ENCODE measurements at places on chromosomes 1 and 21.

- no peak for DNase-seq
Observed at GRCh38 chr1:47508702-47509431, 71.0 kb downstream of the FOXD2 start.

- peak; percentile 24 for DNase-seq
Observed at GRCh38 chr1:176609556-176610408, 146.8 kb downstream of the PAPPA2 start.

GRCh38 chr21:42679319-42680057 lies 26.1 kb downstream of the PDE9A start:
- no peak for DNase-seq

- DNase-seq = no peak
Observed at GRCh38 chr1:27601771-27602461, 2.0 kb downstream of the AHDC1 start.

- DNase-seq = peak; percentile 49
Observed at GRCh38 chr1:172351346-172351745, 69.1 kb upstream of the C1orf105 start.

- no peak for DNase-seq
Observed at GRCh38 chr1:221689138-221689537, 52.8 kb downstream of the DUSP10 start.

GRCh38 chr1:178277793-178278530 lies 184.1 kb downstream of the RASAL2 start:
- DNase-seq = no peak

DNA sequence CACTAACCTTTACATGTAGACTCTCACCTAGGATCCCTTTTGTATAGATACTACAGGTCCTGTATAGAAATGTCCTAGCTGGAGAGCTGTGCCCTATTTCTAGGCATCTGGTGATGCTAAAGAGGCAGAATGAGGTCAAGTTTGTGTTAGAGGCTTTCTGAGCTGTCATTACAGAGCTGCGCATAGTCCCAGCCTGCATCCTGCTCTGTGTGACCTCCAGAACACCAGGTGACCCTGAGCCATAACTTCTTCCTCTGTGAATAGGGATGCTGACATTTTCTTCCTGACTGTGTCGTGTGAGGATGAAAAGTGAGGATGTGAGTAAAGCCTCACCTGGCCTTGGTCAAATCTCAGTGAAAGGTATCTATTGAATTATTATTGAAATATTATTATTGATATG lies 66.3 kb downstream of the GLUL start:
- no peak for DNase-seq

DNA sequence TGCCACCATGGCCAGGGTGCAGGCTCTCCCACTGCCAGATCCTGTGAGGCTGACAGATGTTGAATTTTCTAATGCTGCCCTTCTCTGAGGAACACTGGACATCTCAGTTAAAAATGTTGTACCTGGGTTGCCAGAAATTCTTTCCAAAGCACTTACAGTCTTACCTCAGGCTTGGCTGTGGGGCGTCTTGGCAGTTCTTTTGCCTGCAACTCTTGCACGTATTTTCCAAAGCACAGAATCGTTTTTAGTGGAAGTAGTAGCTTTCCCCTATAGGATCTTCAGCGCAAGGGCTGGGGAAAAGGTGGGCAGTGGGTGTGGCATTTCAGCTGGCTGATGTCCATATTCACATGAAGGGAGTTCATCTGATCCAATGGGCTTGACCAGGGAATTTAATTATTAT lies 53.9 kb downstream of the EDN2 start:
- no peak for DNase-seq

GRCh38 chr1:246800756-246801155 lies 76.5 kb downstream of the SCCPDH start:
- DNase-seq = no peak

GRCh38 chr1:8283058-8283884 lies 34.6 kb upstream of the SLC45A1 start:
- DNase-seq = no peak

- DNase-seq = no peak
Observed at GRCh38 chr1:212381397-212382035, 33.2 kb downstream of the PACC1 start.

DNA sequence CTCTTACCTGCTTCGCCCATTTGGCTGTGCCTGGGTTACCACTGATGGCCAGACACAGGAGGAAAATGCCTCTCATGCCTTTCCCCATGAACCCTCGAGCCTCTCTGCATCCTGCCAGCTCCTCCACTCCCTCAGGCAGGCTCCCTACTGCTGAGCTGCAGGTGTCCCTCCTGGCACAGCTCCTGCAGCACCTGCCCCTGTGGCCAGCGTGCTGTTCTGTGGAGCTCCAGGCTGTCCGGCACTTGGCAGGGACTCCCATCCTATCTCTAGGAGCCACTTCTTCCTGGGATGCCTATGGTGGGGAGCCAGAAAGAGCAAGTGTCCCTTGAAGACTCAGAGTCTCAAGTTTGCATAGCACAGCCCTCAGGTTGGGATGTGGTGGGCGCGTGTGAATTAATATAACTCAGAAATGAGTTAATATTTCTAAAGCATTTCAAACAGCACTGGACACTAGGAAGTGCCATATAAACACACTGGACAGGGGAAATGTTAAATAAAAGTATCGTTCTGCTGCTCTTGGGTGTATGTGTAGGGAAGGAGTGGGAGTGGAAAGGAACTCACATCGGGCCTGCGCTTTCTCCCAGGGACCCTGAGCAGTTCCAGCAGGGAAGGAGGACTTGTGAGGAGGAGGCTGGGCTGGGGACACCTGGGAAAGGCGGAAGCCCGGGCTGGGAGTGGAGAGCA lies 2.7 kb downstream of the LRRC71 start:
- no peak for DNase-seq

DNA sequence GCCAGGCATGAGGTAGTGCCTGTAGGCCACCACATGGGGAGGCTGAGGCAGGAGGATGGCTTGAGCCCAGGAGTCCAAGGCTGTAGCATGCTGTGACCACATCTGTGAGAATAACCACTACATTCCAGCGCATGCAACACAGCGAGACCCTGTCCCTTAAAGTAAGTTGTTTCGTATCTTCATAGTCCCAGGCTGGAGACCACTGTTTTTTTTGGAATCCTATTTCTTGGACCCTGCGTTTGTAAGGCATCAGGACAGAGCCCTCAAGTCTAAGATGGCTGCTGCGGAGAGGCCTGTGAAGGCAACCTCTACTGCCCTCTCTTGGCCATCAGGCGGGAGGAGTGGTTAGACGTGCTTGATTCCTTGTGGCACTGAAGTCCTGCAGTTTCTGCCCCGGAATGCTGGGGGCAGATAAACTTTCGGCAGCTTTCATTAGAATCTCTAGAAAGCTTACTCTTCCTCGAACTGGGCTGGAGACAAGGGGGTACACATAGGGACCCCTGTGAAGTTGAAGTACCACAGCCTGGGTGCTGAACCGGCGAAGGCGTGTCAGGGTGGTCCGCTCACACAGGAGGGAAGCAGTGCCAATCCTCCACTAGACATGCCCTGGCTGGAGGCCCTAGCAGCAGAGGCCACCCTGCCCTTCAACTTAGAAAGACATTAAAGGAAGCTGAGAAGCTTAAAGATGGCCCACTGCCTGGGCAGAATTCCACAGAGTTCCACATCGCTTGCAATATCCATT lies 36.6 kb downstream of the RABIF start:
- DNase-seq = no peak

DNA sequence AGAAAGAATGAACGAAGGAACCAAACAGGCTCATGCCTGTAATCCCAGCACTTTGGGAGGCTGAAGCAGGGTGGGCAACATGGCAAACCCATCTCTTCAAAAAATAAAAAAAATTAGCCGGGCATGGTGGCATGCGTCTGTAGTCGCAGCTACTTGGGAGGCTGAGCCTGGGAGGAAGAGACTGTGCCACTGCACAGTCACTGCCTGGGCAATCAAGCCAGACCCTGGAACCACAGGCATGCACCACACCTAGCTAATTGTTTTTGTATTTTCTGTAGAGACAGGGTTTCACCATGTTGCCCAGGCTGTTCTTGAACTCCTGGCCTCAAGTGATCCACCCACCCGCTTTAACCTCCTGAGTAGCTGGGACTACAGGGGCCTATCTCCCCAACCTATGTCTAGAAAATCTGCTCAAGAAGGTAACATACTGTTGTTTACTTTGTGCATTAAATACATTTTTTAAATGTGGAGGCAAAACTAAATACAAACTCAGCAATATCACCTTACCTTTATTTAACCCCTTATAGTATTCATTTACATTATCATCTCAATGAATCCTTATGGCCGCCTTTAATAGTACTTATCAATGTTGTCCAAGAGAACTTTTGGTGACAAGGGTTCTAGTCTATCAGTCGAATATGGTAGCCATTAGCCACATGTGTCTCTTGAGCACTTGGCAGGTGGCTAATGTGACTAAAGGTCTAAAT lies 2.7 kb downstream of the KHDC4 start:
- no peak for DNase-seq

GRCh38 chr1:155078469-155079209 lies at the start of gene EFNA3:
Gene EFNA3 (plus strand): TSS chr1:155078837. CDS start chr1:155078942, 105 bp downstream.
- no peak for DNase-seq

DNA sequence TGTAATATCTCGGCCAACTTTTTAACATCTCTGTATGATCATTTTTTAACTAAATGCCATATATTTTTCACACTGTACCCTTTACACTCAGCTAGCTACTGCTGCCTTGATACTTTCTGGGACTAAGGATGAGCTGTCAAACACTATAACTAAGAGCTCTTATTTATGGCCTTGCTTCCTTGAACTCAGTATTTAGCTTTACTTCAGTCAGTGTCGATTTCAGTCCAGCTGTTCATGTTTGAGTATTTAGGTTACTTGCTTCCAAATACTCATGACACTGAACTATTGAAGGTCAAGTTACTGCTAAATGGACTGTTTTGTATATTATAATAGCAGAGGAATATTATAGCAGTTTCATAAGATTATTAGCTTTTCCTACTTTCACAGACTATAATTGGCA lies 25.9 kb upstream of the USP25 start:
- no peak for DNase-seq

DNA sequence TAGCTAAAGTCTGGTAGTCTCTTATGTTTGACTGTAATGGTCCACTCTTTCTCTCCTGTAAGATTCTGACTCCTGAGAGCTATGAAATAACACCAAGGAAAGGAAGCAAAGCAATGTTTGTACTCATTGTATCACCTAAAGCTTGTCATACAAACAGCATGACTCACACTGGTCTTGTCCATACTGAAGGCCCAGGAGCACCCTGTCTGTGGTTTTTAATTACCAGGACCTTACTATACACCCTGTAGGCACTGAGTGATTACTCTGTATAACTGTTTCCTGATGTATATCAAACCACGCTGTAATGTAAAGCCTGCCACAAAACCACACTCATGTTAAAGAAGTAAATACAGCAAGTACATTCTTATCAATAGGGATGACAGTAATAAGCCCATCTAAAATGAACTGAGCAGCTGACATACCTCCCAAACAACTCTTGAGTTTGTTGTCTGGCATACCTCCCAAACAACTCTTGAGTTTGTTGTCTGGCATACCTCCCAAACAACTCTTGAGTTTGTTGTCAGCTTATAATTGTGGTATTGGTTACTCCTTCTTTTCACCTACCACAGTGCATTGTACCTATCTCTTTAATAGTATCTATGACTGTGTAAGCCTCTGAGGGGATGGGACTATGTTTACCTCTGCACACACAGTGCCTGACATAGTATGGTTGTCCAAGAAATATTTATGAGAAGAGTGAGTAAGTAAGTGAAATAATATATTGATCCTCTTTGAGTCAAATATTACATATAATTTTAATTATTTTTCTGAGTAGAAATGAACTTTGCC lies 11.6 kb upstream of the TNFSF18 start:
- DNase-seq = peak; percentile 71

DNA sequence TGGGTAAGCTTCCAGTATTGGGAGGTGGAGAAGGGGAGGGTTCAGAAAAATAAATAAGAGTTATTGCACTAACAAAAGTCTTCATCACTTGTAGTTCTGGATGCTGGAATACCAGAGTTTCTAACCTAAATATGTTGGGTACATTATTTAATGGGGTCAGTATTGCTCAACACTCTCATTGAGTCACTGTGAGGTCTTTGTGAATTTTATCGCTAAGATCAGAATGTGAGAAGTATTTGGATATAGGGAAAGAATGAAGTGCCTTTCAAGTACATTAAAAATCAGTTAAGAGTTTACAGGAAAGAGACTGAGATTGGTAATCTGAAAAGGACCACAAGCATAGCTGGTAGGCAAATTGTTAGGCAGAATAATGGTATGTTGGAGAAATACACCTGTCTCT lies 8.8 kb downstream of the SNRPE start:
- DNase-seq = peak; percentile 14

DNA sequence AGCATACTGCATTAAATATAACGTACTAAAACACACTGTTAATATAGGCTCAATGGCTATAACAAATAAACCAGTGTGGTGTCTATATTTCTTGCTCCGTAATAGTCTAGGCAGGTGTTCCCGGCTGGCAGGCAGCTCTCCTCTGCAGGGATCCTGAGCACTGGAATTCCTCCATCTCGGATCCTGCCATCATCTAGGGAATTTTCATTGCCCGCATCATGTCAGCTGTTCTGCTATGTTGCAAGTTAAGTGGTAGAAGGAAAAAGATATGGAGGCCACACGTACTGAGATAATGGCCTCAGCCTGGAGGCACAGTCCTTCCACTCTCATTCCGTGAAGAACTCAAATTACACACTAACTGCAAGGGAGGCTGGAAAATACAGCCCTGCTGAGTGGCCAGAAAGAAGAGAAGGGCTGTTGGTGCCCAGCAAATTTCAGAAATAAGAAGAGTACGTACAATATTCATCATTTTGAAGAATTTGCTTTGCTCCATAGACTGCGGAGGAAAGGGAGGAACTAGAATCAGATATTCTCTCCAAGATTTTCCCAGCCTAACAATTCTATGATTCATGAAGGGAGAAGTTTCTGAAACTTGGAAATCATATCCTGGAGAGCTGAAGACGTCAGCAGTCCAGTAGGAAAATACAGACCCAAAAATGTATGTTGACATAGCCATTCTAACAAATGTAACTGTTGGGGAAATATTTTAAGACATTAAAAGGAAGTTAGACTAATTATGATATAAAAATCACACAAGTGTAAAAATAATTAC lies 263.3 kb downstream of the MRPL39 start:
- DNase-seq = no peak

GRCh38 chr1:45843474-45843905 lies 40.1 kb downstream of the MAST2 start:
- peak; percentile 8 for DNase-seq

DNA sequence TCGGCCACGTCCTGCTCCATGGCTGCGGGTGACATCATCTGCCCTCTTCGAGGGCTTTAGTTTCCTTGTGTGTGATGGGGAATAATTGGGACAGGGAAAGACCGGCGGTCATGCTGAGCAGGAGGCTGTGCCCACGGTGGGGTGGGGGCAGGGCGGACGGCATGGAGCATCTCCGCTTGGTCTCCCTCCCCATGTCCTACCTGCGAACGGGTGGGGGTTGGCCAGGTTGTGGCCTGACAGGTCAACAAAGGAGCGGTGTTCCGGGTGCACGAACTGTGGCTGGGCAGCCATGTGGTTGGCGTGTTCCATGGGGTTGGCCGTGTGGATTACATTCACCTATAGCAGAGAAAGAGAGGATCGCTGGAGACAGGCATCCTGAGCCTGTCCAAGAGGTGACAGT lies 80.0 kb downstream of the PIK3CD start:
- DNase-seq = no peak

GRCh38 chr1:89484092-89485038 lies 40.3 kb upstream of the LRRC8B start:
- DNase-seq = no peak

Data from skeletal muscle cell (primary cell).